Nasal cavity respiratory epithelium epithelial cell of viscerocranial mucosa (primary cell): ENCODE measurements at places on chromosomes 12 and 14. TPM values are rescaled to one million over a fixed set of nuclear protein-coding genes. Genes with fewer than 3 reads are reported as not detected.

Gene NACA
- 1,271 and 1,407 TPM in 2 replicates for total RNA-seq

Gene KCNH3
- total RNA-seq: under 0.01 TPM in 1 of 2 replicates, not detected in the other

Gene CBLN3
- 0.34 and 2.5 TPM in 2 replicates for total RNA-seq

Gene METAP2
- 41.4 and 63.1 TPM in 2 replicates for total RNA-seq

Gene OR4E2
- total RNA-seq: not detected in 2 replicates

Gene GPN3
- 16.6 and 32.5 TPM in 2 replicates for total RNA-seq

Gene SUDS3
- 35.2 and 41.0 TPM in 2 replicates for total RNA-seq

Gene AQP6
- total RNA-seq: not detected in 2 replicates

Gene C12orf54
- total RNA-seq: 3.5 and 5.1 TPM in 2 replicates

Gene SERPINA4
- not detected in 2 replicates for total RNA-seq
